ENCODE measurements at places on chromosomes 5 and 9. TPM values are rescaled to one million over a fixed set of nuclear protein-coding genes. Genes with fewer than 3 reads are reported as not detected.

SH2D3C gene
- total RNA-seq: 30.0 TPM

FOXD4 gene
- 0.22 TPM for total RNA-seq

EXOSC2 gene
- total RNA-seq: 107 TPM

TAF11L12 gene
- not detected for total RNA-seq

CDC20B gene
- total RNA-seq: not detected

BARHL1 gene
- total RNA-seq: not detected

DNA sequence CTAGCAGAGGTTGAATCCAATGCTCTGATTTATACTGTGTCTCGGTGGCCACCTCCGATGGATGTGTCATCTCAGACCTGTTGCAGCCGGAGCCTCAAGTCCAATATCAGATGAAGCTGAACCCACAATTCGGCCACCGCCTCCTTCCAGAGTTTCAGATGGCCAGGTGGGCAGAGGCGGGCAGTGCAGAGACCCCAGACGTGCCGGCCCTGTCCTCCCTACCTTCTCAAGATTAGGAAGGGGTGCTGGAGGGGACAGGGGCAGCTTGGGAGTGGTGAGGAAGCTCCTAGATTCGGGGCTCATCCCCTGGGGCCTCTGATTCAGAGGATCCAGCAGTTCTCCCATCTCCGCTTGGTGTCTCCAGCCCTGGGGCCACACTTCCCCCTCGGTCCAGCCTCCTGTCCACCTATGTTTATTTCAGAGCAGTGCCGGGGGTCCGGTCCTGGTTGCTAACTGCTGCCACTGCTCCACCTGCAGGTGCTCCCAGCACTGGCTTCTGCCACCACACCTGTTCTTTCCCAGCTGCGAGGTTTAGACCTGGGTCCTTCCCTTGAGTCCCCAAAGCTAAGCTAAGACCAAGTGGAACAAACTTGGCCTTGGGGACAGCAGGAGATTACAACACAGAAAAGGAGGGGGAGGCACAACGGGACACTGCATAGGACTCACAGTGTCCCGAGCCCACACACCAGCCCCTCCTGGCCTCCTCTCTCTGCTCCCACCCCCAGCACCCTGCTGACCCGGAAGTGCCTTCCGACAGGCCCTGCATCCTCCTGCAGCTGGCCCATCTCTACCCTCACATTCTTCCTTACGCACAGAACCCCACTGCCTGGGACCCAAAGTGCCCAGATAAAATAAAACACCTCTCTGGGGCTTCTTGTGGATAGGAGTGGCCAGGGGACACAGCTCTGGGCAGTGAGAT, 81.6 kb downstream of the NTNG2 start:
- no peak for DNase-seq

DNA sequence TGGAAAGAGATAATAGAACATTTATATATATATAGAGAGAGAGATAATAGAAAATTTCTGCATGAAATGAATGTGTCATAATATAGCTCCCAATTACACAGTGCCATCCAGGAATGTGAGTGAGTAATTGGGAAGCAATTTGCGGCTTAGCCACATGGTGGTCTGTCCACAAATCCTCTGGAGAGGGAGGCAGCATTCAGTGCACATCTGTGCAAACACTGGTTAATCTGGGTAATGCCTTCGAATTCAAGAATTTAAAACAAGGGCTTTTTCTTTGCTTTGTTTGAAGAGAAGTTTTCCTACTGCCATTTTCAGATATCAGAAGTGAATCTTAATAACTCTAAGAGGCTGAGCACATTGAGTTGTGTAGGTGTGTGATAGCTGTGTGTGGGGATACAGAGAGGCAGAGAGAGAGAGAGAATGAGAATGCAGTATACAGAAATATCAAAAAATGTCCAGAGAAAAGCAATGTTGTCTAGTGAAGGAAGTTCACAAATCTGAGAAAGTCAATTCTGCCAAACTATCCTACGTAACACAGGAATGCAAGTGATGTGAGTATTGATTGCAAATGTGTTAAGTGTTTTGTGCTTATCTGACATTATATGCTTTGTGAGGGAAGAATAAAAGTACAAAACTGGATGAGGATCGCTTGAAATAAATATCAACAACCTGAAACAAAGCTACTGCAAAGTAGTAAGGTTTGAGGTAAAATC, 134.6 kb downstream of the EDIL3 start:
- no peak for DNase-seq

DNA sequence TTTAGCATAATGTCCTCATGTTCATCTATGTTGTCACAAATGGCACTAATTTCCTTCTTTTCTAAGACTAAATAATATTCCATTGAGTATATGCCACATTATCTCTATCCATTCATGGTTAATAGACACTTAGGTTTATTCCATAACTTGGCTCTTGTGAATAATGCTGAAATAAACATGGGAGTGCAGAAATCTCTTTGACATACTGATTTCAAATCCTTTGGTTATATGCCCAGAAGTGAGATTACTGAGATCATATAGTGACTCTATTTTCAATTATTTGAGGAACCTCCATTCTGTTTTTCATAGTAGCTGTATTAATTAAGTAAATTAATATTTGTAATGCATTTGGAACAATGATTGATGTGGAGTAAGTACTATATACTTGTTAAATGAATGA, 13.0 kb downstream of the SMIM3 start:
- no peak for DNase-seq

DNA sequence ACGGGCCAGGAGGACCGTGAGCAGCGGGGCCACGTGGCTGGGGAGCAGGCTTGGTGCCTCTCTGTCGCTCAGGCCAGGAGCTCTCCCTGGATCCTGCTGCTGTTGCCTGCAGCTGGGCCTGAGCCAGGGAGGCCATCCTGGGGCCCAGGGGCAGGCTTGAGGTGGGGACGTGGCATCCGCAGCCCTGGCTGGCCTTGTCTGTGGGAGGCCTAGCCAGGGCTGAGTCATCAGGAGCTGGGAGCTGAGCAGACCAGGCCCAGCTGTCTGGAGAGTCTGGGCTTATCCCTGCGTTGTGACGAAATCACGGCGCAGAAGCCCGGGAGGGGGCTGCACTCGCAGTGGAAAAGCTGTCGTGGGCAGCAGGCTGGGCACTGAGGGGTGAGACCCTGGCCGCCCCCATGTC, 138.8 kb upstream of the COL5A1 start:
- DNase-seq: no peak

DNA sequence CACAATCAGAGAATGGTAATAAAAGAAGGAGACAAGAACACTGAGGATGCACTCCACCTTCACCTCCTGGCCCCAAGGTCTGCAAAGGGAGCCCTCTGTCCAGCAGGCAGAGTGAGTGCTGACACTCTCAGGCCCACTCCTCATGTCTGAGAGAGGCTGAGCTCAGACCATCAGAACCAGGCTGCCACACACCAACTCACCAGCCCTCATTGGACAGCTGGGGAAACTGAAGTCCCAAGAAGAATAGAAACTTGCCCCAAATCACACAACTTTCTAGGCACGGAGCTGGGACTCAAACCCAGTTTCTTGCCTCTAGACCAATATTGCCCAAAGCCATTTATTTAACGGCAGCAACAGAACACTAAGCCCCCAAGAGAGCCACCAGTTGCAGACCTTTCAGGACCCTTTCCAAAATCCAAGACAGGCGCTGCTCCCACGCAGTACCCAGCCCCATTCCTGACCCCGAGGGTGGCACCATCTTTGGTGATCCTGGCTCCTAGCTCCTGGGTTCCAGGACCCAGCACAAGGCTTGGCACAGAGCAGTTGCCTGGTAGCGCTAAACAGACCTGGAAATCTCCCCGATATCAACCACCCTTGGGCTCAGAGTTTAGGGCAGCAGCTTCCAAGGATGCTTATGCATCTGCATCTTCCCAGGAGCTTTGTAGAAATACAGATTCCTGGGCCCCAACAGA, 192.4 kb downstream of the GABBR2 start:
- DNase-seq: no peak

GRCh38 chr9:38081356-38082108, 12.5 kb upstream of the SHB start:
- DNase-seq: no peak

GRCh38 chr9:115615821-115616665, 498.1 kb upstream of the TNC start:
- no peak for DNase-seq

GRCh38 chr5:7606840-7607465, 211.0 kb downstream of the ADCY2 start:
- DNase-seq: no peak

GRCh38 chr9:84917366-84918070, 248.0 kb downstream of the NTRK2 start:
- DNase-seq: no peak

GRCh38 chr5:150058480-150059126, 27.8 kb downstream of the CSF1R start:
- no peak for DNase-seq

GRCh38 chr5:129977810-129978209, 73.5 kb downstream of the CHSY3 start:
- no peak for DNase-seq

GRCh38 chr5:171499611-171500010, 80.2 kb downstream of the FGF18 start:
- DNase-seq: no peak

DNA sequence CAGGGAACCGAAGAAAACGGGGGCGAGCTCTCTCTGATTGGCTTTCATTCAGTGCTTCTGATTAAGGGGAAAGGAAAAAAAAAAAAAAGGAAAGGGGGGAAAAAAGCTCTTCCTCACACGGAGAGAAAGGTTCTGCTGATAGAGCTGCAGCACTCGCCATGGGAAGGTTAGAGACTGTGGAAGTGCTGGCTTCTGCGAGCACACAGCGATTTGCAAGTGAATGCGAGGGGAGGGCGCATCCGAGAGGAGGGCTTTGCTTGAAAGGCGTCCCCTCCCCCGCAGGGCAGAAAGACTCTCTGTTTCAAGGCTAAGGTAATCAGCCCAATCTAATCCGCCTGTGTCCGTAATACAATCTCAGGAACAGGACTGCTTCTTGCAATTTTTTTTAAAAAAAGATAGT, at the start of gene CDH10:
Gene CDH10, minus strand, starts transcription at position 218 of the 400 bp plus-strand sequence. CDS start 51,488 bp downstream, outside the sequence.
- no peak for DNase-seq

GRCh38 chr5:36459176-36460135, 146.9 kb upstream of the SLC1A3 start:
- no peak for DNase-seq

- DNase-seq: no peak
These were observed 281.9 kb upstream of the TLE4 start for GRCh38 chr9:79289856-79290255.

- no peak for DNase-seq
These were observed 93.3 kb downstream of the OTULIN start for GRCh38 chr5:14757850-14758249.

DNA sequence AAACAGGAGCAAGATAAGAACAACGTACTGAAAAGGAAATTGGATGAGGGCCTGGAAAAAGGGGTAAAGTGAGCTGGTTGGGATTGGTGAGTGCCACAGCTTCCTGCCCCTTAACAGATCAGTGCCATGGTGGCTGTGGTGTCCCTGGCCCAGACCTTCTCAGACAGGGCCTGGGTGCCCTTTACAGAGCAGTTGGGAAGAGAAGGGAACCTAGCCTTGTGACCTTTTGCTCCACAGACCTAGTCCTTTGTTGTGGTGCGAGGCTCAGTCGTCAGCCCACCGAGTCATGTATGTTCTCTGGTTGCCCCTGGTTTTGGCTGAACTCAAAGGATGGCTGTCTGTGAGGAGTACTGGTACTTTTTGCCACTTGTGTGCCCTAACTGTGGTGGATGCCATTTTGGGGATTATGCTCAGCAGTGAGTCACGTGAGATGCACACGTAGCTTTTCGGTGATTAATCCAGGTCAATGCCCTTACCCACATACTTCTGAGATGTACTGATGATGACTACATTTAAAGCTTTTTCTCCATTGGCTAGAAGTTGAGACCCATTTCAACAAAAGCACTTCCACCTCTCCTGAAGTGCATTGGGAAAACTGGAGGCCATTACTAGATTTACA, 48.4 kb downstream of the EXOSC2 start:
- no peak for DNase-seq

GRCh38 chr5:83711982-83712601, 8.6 kb downstream of the HAPLN1 start:
- DNase-seq: no peak

GRCh38 chr5:178602752-178603151, 12.6 kb upstream of the COL23A1 start:
- no peak for DNase-seq

All from activated T-helper 1 cell treated with anti-CD3 and anti-CD28 coated beads, Interleukin-12 subunit alpha, Interleukin-12 subunit beta, Interleukin-2, Interleukin-4 antibody, amounts not matched to agents 30 ng/mL and 10 ng/mL and 1 ng/mL, durations not matched to agents 14 hours and 24 hours and 36 hours (primary cell).